ENCODE measurements at places on chromosomes 4 and X.

DNA sequence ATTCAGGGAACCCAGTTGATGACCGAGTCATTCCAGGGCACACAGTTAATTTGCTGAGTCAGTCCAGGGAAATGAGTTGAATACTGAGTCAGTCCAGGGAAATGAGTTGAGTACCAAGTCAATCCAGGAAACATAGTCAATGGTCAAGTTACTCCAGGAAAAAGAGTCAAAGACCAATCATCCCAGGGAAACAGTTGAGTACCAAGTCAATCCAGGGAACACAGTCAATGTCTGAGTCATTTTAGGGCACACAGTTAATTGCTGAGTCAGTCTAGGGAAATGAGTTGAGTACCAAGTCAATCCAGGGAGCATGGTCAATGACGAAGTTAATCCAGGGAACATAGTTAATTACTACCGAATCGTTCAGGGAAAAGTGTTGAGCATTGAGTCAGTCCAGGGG is 754.4 kb downstream of the NLGN4X start:
- DNase-seq = no peak

DNA sequence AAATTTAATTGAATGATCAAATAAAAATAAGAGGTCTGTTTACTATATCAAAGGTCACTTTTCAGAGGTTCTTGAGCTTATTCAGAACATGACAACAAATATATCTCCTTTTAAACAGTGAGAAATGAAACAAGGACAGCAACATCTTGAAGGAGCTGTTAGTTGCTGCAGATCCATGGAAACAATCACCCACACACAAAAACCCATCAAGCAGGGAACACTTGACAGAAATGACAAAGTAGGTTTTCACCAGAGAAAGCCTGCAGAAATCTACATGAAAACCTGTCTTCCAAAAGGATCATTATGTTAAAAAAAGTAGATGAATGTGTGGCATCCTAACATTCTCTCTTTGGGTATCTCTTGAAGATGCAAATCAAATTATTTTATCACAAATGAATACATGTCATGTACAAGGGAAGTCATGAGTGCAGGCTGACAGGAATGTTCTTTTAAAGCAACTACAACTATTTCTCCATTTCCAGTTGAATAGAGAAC is 203.0 kb downstream of the GRIA2 start:
- DNase-seq = no peak

- DNase-seq = no peak
These were observed 1.3 kb upstream of the EOLA2 start for GRCh38 chrX:149939655-149939904.

GRCh38 chrX:56029691-56030090 is 202.5 kb upstream of the KLF8 start:
- no peak for DNase-seq

GRCh38 chr4:94841864-94842221 is 84.1 kb downstream of the BMPR1B start:
- DNase-seq = no peak

GRCh38 chr4:138959097-138959815 is 56.3 kb upstream of the NOCT start:
- DNase-seq = no peak

- DNase-seq = peak; percentile 45
These were observed 74.0 kb upstream of the BCOR start for GRCh38 chrX:40171513-40172400.

DNA sequence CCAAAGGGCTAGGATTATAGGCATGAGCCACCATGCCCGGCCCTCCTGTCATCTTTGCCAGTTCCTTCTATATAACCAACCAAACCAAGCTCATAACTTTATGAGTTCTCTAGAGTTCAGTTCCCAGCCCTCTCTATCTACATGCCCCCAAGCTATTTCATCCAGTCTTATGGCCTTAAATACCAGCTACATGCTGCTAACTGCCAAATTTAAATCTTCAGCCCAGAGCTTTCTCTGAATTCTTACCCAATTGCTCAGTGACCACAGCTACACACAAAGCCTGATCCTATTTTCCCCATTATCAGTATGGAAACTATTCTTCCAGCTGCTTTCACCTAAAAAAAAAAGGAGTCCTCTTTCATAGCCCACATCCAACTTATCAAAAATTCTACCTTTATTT is 23.1 kb downstream of the TMEM184C start:
- no peak for DNase-seq

GRCh38 chr4:78544678-78545077 is 6.9 kb upstream of the ANXA3 start:
- no peak for DNase-seq

- DNase-seq = no peak
These were observed 37.3 kb downstream of the TSC22D3 start for GRCh38 chrX:107738272-107738671.

DNA sequence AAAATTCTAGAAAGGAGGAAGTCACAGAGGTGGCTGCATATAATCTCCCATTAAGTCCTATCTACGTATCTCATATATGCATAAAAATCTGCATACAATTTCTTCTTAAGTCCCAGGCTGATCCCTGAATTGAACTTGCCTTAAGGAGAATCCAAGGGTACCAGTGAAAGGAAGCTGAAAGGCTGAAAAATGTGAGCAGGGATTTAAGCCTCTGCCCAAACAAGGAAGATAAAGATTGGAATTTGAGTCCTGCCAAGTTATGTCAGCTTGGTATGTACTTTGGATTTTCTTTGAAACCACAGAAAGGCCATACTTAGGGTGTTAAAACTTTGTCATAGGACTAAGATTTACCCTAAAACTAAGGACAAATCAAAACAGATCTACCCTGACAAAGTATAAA is 26.5 kb upstream of the GEMIN8 start:
- no peak for DNase-seq

DNA sequence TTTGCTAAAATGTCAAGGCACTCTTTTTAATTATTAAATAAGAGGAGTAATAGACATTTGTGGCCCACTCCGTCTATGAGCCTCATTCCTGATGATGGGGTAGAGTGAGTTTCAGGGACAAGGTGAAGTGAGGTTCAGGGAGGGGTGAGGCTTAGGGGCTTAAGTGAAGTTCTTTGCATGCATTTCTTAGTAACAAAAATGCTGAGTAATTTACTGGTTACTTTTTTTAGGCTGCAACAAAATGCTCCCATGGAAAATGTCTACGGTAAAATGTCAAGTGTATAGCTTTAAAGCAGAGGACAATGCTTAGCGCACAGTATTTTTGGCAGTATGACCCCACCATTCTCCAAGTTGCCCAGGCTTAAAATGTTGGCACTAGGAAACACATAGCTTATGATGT is 2.0 kb upstream of the USO1 start:
- peak; percentile 47 for DNase-seq

DNA sequence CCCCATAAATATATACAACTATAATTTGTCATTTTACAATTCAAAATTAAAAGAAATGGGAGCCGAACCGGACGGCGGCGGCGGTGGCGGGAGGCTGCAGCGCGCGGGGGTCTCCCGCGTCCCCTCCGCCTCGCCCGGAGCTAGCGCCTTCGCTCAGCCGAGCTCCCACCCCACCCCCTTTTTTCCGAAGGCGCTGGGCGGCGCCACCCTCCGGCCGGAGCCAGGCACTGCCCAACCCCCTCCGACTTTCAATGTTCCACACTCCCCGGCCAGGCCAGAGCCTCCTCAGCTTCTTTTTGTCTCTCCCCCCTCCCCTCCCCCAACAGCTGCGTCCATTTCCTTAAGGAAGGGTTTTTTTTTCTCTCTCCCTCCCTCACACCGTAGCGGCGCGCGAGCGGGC is 214.1 kb upstream of the GEMIN8 start:
- no peak for DNase-seq

DNA sequence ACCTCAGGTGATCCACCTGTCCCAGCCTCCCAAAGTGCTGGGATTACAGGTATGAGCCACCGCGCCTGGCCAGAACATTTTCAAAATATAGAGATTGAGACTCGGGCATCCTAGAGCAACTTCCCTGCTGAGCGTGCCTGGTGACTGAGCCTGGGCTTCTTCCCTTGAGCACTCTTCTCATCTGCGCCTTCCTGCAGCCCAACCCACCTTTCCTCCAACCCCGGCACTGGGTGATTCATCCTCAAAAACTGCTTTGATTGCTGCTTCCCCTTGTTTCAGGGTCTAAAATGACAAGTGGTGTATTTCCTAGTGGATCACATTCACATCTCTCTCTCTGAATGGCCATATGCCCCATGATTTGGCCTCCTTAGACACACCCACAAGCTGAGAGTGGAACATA is 37.8 kb downstream of the PHKA2 start:
- DNase-seq = no peak

GRCh38 chr4:72948080-72948479 is 121.4 kb downstream of the COX18 start:
- DNase-seq = no peak

- DNase-seq = peak; percentile 66
These were observed 26.7 kb downstream of the SH3RF1 start for GRCh38 chr4:169243825-169244609.

- DNase-seq = no peak
These were observed 14.1 kb downstream of the CXCL1 start for GRCh38 chr4:73883306-73883705.

GRCh38 chr4:22356987-22357596 is 158.8 kb downstream of the ADGRA3 start:
- no peak for DNase-seq

Measured in tongue (tissue), 3 donors.